Fibroblast of skin of left quadriceps (primary cell): ENCODE measurements at places on chromosomes 1 and 21.

DNA sequence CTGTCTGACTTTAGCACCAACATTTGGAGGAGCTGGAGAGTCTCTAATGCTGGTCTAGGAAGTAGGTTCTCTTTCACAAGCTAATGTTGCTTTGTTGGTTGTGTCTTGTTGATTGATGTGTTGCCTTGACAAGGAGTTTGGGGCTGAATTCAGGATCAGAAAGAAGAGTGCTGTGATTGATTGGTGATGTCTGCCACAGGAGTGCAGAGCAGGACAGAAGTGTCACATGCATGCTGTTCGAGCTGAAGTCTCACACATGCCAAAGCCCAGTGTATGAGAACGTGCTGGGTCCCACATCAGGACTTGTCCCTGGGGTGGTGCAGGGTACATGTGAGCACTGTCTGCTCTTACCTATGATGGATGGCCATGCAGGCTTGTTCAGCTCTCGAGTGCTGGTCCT lies 694.4 kb downstream of the MATN1 start:
- DNase-seq = no peak

DNA sequence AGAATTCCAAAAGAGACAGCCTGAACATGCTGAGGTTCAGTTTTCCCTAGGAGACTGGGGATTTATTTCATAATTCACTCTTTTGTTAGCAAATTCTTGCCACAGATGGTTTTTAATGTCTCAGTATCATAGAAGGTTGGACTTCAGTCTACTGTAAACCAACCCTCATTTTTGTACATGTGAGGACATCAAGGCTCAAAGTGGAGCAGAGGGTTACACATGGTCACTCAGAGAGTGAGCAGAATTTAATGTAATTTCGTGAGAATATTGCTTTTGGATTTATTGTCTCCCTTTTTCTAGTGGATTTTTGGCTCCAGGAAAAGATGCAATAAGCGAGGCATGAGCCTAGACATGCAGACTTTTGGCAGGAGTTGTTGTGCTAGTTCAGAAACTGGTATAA lies 210.8 kb upstream of the JUN start:
- DNase-seq = no peak

DNA sequence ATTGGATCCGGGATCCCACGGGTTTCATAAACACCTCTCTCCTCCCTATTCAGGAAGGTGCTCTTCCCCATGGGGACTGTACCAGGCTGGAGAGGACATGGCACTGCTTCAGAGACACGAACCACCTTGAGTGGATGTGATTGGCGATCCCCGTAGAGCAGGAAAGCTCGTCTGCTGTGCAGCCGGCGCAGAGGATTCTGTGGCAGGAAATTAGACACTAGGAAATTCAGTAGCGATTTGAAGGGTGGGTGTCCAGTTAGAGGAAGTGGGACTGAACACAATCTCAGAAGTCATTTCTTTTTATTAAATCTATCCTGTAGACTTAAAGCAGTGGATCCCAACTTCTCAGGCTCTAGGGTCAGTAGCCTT lies 767 bp downstream of the PDIK1L start:
- DNase-seq = no peak

DNA sequence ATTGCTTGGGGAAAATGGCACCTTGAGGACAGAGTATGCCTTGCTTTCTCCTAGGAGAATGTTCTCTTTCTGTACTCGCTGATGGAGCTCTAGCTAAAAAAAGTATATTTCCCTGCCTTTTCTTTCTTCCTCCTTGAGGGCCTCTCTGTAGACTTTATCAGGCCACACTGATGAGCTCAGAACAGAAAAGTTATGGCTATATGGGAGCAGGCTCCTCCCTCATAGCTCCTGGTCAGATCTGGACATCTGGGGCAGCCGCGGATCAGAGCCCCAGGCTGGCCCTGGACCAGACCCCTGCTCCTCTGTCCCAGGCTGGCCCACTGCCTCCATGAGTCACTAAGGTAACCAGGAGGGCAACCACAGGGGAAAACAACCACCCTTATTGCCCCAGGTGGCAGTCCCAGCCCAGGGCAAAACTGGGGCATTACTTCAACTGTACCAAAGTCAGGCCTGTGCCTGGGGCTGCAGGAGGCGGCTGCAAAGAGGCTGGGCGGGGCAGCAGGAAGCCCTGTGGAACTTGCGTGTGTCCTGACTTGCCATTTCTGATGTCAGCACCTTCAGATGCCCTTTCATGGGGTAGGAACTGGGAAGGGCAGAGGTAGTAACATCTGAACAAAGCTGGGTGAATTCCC lies 26.3 kb upstream of the ZNF648 start:
- no peak for DNase-seq

DNA sequence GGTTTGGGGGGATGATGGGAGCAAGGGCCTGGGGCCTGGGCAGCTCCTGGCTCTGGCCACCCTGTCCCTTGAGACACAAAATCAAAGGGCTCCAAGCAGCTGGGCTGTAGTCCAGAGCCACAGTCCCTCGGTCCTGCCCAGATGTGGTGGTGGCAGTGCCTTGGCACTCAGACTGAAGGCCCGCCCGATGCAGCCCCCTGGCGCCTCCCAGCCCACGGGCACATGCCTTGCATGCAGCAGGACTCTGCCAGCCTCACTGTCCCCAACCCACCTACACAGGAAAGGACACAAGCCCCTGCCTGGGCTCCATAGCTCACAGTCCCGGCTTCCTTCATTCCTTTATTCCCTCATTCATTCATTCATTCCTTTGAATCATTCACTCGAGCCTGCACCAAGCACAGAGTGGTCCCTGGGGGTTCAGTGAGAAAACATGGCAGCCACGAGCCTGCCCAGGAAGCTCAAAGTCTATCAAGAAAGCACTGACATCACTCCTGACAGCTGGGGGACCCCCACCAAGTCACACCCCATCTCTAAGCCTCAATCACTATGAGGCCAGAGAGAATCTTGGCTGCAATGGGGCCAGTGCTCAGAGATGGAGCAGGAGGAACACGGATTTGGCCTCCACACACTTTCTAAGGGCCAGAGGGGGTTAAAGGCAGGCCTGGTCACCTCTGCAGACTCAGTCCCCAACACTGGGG lies 5.8 kb downstream of the SDC3 start:
- no peak for DNase-seq

- no peak for DNase-seq
These were observed 80.4 kb downstream of the NPHP4 start for GRCh38 chr1:5911871-5912271.

DNA sequence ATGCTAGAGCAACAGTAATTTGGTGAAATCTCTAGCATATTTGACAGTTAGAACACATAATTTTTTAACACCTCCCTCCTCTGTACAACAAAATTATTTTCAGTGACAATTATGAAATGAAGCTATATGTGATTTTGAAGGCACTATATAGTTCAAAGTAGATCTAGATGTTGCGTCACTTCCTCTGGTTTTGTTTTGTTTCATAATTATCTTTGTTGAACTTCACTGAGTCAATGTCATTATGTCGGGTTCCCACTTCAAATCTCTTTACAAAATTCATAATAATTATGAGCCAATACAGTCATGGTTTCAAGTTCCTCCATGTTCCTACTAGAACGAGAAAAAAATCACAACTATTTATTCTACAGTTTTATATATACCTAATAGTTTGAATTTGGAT lies 254.8 kb upstream of the PLXNA2 start:
- no peak for DNase-seq

GRCh38 chr1:20993716-20994575 lies 182.8 kb downstream of the EIF4G3 start:
- DNase-seq = no peak

DNA sequence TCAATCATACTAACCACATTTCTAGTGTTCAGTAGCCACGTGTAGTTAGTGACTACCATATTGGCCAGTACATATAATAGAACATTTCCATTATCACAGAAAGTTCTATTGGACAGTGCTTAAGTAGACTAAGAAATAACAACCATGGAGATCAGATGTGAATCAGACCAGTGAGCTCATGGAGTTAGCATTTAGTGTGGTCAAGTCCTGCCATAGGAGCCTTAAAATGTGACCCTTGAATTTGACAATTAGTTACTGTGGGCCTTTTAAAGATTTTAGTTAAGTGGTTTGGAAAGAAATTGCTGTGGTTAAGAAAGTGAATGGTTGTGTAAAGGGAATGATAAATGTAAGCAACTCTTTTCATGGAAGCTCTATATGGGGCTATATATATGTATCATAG lies 123.4 kb downstream of the POU2F1 start:
- DNase-seq = no peak

DNA sequence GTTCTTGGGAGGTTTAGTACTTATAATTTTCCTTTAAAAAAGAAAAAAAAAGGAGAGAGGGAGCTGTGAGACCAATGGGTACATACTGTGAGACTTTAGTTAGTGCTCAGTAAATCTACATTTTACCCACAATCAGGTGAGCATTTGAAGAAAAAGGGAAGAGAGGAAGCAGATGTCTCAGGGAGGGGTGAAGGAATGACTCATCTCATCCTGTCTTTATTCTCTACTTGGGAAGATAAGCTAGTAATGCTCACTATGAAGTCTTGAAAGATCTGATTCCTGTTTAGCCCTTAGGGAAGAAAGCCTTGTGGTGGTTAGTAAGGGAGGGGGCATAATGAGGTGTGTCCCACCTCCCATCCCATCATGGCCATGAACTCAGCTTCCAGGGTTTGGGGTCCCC lies 112.6 kb downstream of the PLD5 start:
- DNase-seq = no peak

DNA sequence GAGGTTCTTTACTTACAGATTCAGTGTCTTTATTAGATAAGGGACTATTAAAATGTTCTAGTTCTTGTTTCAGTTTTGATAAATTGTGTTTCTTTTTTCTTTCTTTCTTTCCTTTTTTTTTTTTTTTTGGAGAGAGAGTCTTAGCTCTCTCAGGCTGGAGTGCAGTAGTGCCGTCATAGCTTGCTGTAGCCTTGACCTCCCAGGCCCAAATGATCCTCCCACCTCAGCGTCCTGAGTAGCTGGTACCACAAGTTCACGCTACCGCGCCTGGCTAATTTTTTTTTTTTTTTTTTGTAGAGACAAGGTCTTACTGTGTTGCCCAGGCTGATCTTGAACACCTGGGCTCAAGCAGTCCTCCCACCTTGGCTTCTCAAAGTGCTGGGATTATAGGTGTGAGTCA lies 76.6 kb downstream of the TMEM200B start:
- no peak for DNase-seq

DNA sequence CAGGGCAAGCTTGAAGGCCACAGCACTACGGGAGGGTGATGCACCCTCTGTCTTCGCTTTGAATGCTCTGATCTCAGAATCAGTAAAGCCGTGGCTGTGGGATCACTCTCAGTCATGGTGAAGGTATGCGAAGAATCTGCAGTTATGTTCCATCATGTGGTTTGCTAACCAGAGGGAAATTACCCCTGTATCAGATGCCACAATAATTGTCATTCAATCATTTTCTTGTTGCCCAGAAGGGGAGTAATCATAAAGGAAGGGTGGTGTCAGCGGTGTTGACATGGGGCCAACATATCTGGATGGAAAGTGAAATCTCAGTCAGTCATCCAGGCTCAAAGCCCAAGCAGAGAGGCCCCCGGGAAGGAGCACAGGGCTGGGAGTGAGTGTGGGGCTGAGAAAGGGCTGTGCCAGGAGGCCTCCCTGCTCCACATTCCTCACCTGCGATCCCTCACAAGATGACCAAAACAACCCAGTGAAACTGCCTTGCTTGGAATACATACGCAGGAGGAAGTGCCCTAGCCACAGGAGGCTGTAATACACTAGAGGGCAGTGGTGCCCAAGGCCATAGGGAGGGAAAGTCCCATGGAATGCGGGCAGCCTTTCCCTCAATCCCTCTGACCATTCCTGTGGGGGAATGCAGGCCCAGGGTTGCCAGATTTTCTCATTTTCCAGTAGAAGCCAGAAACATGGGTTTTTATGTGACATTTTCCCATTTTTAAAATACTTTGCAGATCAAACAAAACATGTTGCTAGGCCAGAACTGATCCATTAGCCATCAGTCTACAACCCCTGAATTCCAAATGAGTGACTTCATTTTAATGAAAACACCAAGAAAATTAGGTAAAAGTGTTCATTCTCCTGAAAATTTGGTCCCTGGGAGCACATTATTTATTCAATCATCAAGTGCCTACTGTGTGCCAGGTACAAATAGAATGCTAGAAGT lies 95.7 kb upstream of the VANGL1 start:
- DNase-seq = peak; percentile 95

GRCh38 chr21:35984654-35985361 lies 75.5 kb downstream of the SETD4 start:
- DNase-seq = no peak

DNA sequence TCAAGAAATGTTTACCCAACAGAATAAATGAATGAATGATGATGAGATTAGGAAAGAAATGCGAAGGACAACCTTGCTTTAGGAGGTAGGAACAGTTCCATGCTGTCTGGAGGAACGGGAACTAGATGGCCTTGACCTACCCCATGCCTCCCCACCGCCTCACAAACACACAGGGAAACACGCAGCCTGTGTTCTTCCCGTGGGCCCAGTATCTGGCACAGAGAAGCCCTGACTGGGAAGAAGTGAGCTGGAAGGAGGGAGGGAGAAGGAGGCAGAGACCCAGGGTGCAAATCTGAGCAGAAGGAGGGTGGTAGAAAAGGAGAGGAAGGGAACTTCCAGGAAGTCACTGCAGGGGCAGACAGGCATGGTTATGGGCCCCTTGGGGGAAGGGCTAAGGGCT lies 3.5 kb upstream of the ADORA1 start:
- no peak for DNase-seq

- no peak for DNase-seq
These were observed 15.7 kb upstream of the LUZP1 start for GRCh38 chr1:23184212-23184934.

DNA sequence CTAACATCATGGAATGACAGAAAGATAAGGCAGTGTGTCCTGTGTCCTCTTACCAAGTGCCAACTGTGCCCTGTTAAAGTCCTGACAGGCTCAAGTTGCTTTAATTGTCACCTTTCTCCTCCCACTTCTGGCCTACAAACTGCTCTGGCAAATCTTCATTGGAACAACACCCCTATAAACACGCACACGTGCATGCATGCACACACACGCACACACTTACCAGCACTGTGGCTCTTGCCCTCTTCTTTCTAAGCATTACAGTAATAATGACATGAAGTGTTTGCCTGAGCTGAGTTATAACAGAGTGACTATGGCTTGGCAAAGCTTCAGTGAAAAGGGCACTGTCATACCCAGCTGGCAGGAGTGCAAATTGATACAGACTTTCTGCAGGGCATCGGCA lies 82.3 kb upstream of the SYT6 start:
- no peak for DNase-seq

GRCh38 chr1:212162635-212163034 lies 122.6 kb upstream of the PPP2R5A start:
- peak; percentile 20 for DNase-seq

DNA sequence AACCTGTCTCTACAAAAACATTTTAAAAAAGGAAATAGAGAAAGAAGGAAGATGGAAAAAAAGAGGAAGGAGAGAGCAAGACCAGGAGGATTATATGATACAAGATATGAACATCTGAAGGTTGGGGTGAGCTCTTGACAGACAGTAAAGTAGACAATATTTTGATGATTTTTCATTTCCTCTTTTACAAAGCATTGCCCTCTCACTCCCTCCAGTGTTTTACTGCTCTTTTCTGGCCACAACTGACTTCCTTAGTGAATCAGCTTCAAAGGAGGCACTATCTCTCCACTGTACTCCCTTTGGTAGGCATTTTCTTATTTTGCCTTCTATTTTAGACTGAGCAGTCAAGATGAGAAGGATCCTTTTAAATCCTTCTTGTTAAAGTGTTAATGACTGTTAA lies 296.7 kb downstream of the KCTD3 start:
- no peak for DNase-seq

- no peak for DNase-seq
These were observed 797 bp downstream of the CC2D1B start for GRCh38 chr1:52365071-52365745.

- DNase-seq = no peak
These were observed 10.0 kb upstream of the RYR2 start for GRCh38 chr1:237032029-237032428.

- peak; percentile 46 for DNase-seq
These were observed 46.0 kb downstream of the GRHL3 start for GRCh38 chr1:24364975-24365678.
